Activated naive CD8-positive, alpha-beta T cell treated with anti-CD3 and anti-CD28 coated beads, Interleukin-2, amount 10 ng/mL, durations not matched to agents 7 days and 5 days (primary cell): ENCODE measurements at places on chromosomes 7 and 10. TPM values are rescaled to one million over a fixed set of nuclear protein-coding genes. Genes with fewer than 3 reads are reported as not detected.

- no peaks in the 10 kb centered on the region for H3K36me3 ChIP-seq
- no peak overlapping the region for H3K4me3 ChIP-seq
Measured at GRCh38 chr7:49623943-49624342, 149.5 kb upstream of the VWC2 start.

DNA sequence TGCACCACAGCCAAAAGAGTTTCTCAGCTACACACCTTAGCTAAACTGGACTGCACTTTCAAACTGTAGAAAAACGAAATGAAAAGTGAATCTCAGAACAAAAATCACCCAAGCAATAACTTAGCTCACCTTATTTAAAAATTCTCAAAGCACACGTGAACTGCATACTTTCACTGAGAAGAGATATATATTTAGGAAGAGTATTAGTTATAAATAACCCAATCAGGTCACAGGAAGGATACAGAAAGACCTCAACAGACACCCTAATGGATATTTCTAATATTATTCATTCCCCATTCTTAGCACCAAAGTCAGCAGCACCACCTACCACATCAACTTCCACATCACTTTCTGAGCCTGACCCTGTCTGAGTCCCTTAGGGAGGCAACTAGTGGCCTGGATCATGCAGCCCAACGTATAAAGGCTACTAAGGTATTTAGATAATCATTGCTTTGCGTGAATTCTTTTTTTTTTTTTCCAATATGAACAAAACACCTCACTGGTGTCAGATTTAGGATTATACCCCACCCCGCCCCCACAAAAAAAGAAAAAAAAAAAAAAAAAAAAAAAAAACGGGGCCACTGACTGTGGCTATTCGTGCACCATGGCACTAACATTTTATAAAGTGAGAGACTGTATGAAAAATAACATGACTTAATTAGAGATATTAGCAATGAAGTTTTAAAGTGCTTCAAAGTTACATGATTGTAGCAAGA, 2.6 kb downstream of the ABI1 start:
- H3K27me3 ChIP-seq = no peaks in the 10 kb centered on the region
- H3K4me1 ChIP-seq = peaks cover 36% of the 10 kb centered on the region
- no peak for DNase-seq

DNA sequence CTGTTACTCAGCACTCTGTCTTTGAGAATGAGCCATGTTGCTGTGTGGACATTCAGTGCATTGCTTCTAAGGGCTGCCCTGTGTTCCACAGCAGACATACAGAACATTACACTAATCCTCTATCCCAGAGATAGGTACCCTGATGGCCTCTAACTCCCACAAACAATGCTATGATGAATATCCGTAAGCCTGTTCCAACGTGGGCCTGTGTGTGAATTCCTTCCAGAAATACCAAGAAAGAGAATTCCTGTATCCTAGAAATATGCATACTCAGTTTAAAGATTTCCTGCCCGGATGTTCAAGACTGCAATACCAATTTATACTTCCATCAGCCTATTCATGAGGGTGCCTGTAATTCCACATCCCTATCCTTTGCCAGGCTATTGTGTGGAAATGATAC, 21.3 kb upstream of the ST8SIA6 start:
- peaks cover 17% of the 10 kb centered on the region for H3K27me3 ChIP-seq
- no peaks in the 10 kb centered on the region for H3K36me3 ChIP-seq
- H3K4me3 ChIP-seq = no peak overlapping the region
- no peak overlapping the region for H3K27ac ChIP-seq

The DGKB gene
- not detected for total RNA-seq

The RHBDD2 gene
- total RNA-seq = 33.1 TPM

The DOCK4 gene
- 1.7 TPM for total RNA-seq

The AGR3 gene
- total RNA-seq = not detected
